ENCODE measurements at places on chromosomes 7 and 10.

DNA sequence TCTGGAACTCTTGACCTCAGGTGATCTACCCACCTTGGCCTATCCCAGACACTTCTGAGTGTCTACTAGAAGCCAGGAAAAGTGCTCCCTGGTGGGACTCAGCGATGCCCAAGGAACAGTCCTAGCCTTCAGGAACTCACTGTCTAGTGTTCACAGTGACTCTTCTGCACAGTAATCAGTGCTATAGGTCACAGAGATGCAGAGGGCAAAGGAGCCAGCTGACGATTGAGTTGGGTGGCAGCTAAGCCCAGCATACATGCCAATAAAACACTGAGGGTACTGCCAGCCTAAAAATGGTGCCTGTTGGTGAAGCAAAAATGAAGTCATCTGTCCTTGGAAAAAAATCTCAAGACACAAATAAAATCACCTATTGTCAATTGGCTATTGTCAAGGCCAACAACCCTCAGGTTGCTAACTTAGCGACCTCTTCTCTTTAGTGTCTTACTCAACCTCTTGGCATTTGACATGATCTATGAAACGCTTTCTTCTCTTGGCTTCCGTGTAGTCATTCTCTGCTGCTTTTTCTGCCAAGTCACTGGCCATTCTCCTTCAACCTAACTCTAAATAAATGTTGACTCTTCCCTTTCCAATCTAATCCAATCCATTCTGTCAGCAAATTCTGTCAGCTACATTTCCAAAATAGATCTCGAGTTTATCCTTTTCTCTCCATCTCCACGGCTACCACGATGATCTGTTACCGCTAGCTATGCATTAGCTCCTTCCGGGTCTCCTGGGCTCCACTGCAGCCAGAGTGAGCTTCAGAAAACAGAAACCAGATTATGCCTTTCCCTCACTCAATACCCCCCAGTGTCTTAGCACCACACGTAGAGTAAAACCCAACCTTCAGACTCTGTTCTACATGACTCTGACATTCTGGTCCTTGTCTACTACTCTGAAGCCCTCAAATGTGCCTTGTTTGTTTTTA is 99.2 kb downstream of the ATXN7L1 start:
- DNase-seq, result no peak

DNA sequence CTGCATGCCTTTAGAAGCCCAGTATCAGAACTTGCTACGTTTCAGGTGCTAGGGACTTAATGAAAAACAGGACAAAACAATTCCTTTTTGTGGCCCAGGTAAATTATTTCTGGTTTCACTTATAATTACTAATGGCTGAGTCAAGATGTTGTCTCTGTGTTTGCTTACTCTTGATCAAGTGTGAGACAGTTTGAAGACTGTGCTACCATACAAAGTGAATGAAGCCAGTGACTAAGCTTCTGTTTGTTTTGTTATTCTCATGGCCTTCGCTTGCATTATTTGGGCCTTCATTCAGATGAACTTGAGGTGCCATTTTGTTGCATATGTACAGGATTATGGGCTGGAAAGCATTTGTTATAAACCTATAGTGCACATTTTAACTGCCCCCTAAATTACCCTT is 17.9 kb downstream of the SMNDC1 start:
- no peak for DNase-seq

- DNase-seq, result no peak
Observed at GRCh38 chr10:75773231-75773780, 341.9 kb downstream of the LRMDA start.

- no peak for DNase-seq
Observed at GRCh38 chr10:33012306-33012705, 54.3 kb upstream of the ITGB1 start.

DNA sequence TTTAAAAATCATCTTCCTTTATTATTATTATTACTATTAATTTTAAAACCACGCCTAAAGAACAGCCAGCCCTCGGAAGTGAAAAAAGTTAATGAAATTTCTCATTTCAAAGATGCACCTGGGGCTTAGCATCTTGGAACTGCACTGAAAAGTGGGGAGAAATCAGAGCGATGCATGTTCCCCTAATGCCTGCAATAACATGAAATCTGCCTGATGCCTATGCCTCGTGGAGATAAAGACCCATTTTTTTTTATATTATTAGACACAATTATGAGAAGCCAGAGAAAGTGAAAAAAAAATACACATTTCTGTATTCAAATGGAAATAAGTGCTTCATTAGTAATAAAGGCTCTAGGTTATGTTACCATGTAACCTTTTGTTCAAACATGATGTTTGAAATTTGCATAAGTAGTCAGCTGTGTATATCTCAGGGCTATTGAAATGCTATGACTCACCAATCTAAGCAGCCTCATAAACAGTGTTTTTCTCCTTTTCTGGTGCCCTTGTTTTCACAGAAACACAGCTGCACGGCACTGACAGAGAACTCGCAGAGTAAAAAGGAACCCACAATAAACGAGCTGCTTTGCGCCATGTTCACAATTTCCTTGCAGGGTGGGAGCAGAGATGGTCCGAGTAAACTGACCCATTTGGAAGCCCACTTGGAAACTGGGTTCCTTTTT is 175.8 kb upstream of the PRKCQ start:
- DNase-seq, result no peak

- DNase-seq, result no peak
Observed at GRCh38 chr10:101612086-101612485, 24.0 kb downstream of the DPCD start.

GRCh38 chr10:34116681-34117271 is 698.3 kb downstream of the PARD3 start:
- DNase-seq, result peak; percentile 41

DNA sequence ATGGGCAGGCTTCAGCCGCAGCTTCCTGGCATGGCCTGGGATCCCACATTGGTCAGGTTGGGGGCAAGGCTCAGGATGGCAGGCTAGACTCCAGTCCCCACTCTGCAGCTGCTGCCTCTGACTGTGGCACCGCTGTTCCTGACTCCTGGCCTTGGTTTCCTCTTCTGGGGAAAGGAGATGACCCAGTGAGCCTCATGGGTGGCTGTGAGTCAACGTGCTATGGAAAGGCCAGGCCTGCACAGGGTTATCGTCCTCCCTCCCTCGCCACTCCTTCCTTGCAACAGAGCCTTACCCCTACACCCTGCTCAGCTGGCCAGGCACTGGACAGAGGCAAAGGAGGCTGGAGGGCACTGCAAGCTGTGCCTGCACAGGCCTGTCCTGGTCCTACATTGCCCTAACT is 36.1 kb upstream of the CHST15 start:
- no peak for DNase-seq

- peak; percentile 66 for DNase-seq
Observed at GRCh38 chr10:122267849-122268737, 3.0 kb upstream of the BTBD16 start.

GRCh38 chr7:91608606-91609005 is 271.9 kb downstream of the MTERF1 start:
- DNase-seq, result no peak

GRCh38 chr10:34033078-34033477 is 698.6 kb upstream of the NRP1 start:
- no peak for DNase-seq

- DNase-seq, result no peak
Observed at GRCh38 chr7:1530946-1531262, 402 bp downstream of the MAFK start.

- no peak for DNase-seq
Observed at GRCh38 chr10:128979405-128979804, 487.6 kb upstream of the MGMT start.

DNA sequence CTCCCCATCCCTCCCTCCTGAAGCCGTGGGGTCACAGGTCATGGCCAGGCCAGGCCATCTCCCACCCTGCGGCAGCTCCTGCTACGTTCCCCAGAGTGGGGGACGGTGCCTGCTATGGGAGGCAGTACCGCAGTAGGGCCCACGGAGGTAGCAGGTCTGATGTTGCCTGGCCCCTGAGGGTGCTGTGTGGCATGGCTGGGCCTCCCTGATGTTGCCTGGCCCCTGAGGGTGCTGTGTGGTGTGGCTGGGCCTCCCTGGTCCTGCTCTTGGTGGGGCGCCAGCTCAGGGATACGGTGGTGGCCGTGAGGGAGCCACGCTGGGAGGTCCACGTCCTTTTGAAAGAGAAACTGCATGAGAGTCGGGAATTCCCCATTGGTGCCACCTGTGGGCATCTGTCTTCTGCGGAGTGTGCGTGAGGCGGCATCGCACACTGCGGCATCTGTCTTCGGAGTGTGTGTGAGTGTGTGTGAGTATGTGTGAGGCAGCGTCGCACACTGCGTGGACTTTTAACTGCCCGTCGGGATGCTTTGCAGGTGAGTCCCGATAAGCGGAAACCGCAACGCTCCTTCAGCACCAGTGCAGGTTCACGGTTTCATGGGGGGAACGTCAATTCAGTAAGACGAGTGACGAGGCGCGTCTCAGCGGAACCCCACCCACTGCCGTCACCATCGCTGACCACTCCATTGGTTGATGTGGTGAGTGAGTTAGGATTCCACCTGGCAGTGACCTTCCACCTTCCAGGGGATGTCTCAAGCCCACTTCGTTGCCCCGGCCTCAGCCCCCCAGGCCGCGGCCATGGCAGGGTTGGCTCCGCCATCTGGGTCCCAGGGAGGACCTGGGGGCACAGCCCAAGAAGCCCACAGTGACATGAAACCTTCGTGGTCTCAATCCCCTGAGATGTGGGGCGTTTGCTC is 51.2 kb upstream of the CFAP46 start:
- DNase-seq, result no peak

GRCh38 chr10:133474027-133474426 is 20.3 kb downstream of the SCART1 start:
- no peak for DNase-seq

DNA sequence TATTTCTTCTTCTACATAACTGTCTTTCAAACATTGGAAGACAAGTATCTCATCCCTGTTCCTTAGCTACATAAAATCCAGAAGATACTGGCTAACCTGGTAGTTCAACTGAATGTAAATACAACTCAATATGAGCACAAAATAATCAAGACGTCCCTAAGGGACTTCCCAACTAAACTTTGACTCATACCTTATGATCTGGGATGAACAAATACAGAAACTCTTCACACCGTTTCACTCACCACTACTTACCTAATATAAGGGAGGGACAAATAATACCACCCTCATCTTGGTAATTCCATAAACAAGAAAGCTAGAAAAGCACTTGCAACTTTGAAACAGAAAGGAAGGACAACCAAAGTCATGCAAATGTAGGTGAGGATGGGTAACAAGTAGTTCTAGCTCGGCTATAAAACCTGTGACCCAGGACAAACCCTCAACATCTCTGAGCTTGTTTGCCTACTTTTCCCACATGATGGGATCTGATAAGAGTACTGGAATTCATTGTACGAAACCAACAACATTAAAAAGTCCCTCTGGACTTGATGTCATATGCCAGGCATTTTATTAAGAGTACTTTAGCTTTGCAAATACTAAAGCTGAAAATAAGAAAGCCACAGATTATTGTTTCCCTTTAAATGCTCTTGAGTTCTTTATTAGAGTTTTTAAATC is 121.9 kb downstream of the STRA8 start:
- DNase-seq, result no peak

- no peak for DNase-seq
Observed at GRCh38 chr7:113083132-113083815, 3.4 kb downstream of the GPR85 start.

GRCh38 chr7:104225451-104225850 is 17.6 kb upstream of the ORC5 start:
- no peak for DNase-seq

DNA sequence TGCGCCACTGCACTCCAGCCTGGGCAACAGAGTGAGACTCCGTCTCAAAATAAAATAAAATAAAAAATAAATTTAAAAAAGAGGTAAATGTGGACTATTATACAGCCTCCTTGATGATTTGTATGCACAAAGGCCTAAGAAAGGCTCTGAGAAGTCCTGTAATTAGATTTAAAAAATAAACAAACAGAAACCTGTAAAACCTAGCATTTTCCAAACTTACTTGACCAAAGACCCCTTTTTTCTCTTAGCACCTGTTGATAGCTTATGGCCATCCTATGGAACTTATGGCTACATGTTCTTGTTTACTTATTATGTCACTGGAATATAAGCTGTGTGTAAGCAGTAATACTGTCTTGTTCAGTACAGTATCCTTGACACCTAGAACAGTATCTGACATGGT is 5.7 kb downstream of the DNAJC2 start:
- no peak for DNase-seq

Data from left ventricle myocardium superior (tissue), 1 donor.